ENCODE measurements at places on chromosomes 2 and 18.

DNA sequence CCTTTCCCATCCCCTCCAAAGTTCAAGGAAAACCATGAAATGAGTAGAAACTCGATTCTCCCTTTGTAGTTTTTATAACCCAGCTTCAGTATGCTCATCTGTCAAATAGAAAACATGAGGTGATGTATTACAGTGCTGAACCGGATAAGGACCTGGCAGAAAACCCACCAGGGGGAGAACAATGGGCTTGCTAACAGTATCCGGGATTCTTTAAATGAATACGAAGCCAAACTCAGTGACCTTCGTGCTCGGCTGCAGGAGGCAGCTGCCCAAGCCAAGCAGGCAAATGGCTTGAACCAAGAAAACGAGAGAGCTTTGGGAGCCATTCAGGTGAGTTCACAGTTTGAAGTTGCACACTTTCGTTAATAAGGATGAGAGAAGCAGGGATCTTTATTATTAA is 113.6 kb upstream of the TTC39C start:
- DNase-seq: no peak

- DNase-seq: no peak
These were observed 60.9 kb upstream of the TMEM17 start for GRCh38 chr2:62566847-62567246.

DNA sequence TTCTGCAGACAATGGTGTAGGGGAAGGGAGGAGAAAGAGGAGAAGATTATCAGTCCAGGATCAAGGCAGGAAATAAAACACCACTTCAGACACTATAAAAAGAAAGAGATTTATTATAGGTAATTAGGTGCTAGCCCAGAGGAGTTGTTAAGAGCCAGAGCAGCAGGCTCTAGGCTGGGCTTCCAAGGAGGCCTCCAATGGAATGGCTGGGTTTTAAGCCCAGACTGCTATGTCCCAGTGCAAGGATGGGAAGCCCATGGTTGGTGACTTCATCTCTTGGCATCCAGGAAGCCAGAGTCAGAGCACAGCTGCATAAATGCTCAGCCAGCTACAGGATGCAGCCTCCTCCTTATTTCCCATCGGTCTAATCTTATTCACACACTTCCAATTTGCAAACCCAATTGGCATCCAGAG is 95.6 kb downstream of the LAMA3 start:
- no peak for DNase-seq

DNA sequence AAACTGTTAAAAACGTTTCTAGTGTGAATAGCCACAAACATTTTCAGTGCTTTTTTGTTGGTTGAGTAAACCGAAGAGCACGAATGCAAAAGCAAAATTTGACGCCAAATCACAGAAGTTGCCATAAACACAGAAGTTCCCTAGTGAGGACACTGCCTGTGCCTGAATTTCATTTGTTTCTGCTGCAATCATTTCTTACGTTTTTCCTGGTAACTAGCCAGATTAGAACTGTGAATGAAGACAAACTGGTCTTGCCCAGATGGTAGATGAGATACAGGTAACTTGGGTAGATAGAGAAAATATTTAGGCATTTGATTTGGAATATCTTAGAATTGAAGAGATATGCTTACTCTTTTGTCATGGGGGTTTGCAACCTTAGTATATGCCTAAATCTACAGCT is 9.8 kb upstream of the TBR1 start:
- DNase-seq: no peak

DNA sequence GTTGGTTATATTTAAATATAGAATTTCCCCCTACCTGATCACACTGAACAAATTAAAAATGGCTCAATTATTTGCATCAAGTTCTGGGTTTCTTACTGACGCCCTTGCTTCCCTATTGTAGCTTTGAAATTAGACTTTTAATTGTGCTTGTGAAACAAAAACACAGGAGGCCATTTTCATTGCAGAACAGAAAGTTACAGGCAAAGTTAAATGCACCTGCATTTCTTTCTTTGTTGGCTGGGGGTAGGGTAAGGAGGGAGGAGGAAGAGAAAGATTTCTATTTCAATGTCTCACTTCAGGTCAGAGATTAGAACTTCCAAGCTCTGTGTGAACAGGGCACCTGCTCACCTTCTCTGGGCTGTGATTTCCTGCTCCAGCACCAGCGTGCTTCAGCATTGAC is 199.6 kb downstream of the BCL11A start:
- DNase-seq: no peak

- DNase-seq: peak; percentile 41
These were observed 1.3 kb downstream of the PKP4 start for GRCh38 chr2:158457826-158458616.

- DNase-seq: no peak
These were observed 283.3 kb downstream of the NRXN1 start for GRCh38 chr2:50748671-50749070.

- no peak for DNase-seq
These were observed 104.5 kb downstream of the ZNF516 start for GRCh38 chr18:76390452-76391035.

- DNase-seq: no peak
These were observed 69.6 kb downstream of the ZNF516 start for GRCh38 chr18:76425146-76426131.

DNA sequence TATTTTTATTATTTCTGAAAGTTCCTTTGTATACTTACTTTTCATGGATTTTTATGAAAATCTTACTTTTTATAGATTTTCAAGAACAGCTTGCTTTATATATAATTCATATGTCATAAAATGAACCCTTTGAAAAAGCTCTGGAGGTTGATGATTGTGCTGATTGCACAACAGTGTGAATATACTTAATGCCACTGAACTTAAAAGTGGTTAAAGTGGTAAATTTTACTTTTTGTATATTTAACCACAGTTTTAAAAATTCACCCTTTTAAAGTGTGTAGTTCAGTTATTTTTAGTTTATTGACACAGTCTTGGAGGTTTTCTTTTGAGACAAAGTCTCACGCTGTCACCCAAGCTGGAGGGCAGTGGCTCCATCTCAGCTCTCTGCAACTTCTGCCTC is 8.4 kb downstream of the SANBR start:
- DNase-seq: no peak

GRCh38 chr2:136191041-136191440 is 73.1 kb upstream of the CXCR4 start:
- no peak for DNase-seq

DNA sequence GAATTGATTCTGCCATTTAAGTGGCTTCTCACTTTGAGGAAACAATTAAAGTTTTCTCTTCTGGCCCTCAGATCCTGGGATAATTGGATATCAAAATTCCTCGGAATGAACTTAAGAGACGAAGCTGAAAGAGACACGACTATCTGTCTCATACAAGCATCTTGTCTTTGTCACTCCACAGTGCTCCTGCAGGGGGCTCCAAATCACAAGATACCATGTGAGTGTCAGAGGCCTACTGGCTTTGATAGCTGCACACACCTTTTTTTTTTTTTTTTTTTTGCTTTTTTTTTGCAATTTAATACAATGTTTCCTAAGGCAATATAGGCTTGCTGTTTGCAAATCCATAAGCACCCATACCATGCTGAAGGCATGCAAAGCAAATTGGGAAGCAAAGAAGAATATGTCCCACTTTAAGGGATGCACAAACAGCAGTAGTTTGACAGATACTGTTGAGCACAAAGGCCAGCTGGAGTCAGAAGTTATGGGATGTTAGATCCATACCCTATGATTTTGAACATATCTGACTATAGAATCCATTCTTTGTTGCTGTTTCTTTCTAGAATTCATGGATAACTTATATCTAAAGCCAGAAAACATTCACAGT is 109.0 kb upstream of the CBLN2 start:
- DNase-seq: no peak

GRCh38 chr2:7452110-7452876 is 535.1 kb downstream of the RNF144A start:
- DNase-seq: no peak

- DNase-seq: no peak
These were observed 536 bp downstream of the ELP2 start for GRCh38 chr18:36130039-36130831.

GRCh38 chr2:60297296-60298005 is 256.0 kb downstream of the BCL11A start:
- DNase-seq: no peak

DNA sequence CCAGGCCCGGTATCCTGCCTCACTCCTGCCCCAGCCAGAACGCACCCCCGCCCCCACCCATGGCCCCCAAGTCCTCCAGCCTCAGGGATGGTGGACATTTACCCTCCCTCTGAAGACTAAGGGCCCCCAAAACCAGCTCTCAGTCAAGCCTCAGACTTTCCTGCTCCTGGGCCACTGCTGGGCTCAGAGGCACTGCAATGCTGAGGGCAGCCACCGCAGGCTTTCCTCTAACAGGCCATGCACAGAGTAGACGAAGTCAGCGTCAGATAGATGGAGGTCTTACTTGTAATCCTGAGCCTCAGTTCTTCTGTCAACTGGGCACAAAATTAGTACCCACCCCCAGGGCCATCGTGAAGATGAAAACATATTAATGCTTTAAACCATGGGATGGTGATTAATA is 92.6 kb downstream of the TTC32 start:
- DNase-seq: no peak

DNA sequence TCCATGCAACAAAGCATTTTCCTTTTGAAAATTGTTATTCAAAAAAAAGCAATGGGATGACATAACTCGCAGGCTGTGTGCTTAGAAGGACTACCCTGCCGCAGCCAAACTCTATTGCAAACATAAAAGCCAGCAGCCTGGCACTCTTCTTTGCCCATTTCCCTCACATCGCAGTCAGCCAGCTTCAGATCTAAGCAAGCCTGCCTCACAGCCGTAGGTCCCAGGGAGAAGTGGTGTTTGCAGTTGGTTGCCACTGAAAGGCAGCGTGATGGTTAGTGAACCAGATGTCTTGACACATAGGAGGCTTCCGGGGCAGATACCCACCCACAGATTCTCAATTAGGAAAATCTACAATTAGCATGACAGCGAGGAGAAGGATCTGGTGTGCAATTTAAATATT is 655.2 kb downstream of the RNF144A start:
- no peak for DNase-seq

- DNase-seq: no peak
These were observed 27.6 kb downstream of the BCL11A start for GRCh38 chr2:60525899-60526298.

DNA sequence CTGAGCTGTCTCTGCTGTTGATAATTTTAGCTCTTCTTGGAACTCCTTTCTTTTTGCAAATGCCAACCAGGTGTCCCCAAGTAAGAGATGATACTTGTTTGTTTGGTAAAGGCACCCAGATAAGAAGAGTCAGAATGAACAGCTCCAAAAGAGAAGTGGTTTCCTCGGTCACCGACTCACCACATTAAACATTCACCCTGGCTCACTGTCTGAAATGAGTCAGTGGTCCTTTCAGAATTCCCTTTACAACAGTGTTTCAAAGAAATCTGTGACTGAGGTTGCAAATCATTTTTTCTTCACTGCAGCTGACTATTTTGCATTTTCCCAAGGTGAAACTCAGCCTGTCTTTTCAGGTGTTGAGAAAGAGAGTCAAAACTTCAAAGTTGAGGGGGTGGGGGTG is 16.2 kb upstream of the CXCR4 start:
- no peak for DNase-seq

- no peak for DNase-seq
These were observed 67.4 kb downstream of the BOLA3 start for GRCh38 chr2:74080346-74080745.

- no peak for DNase-seq
These were observed 217.3 kb downstream of the FHOD3 start for GRCh38 chr18:36514778-36515177.

DNA sequence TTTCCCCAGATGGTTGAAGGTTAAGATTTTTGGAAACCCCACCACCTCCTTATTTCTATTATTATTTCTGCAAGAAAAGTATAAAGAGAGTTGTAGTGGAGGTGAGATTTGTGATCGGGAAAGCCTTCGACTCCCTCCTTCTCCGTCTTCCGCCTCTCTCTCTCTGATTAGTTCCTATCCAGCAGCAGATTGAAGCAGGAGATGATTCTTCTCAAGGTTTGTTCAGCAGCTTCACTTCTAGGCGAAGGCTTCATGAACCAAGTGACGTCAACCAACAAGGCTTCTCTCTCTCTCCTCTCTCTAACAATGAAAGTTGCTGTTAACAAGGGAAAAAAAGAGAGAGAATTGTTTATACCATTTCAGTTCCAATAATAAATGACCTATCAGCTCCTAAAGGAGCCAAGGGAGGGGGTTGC is at the start of gene BAZ2B:
Gene BAZ2B, minus strand, starts transcription at position 263 of the 416 bp plus-strand sequence. CDS start 137,829 bp downstream, outside the sequence.
- DNase-seq: no peak

GRCh38 chr18:6069539-6069938 is 174.2 kb upstream of the TMEM200C start:
- DNase-seq: no peak

DNA sequence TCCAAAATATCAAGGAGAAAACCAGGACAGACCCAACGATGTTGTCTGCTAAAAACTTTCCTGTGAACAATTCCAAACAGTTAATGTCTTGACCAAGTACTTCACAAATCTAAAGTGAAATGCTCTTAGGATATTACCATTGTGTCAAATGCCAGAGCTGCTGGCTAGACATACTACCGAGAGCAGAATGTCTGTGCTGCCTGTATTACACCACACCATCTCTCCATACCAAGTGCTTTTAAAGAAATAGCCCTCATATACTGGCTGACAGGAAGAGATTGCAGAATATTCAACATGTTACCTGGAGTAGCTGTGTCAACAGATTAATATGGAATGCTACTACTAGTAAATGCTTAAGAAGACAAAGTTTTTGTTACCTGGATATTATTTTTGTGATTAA is 18.6 kb downstream of the IAH1 start:
- DNase-seq: no peak

GRCh38 chr2:134785659-134786430 is 52.6 kb upstream of the ACMSD start:
- no peak for DNase-seq

- no peak for DNase-seq
These were observed 58.6 kb upstream of the HS6ST1 start for GRCh38 chr2:128377071-128377910.

- DNase-seq: no peak
These were observed 88.2 kb upstream of the DPP10 start for GRCh38 chr2:114354199-114354598.

- no peak for DNase-seq
These were observed 153.3 kb downstream of the EML6 start for GRCh38 chr2:54876764-54877163.

GRCh38 chr2:33131749-33132148 is 185.0 kb downstream of the LTBP1 start:
- DNase-seq: no peak

GRCh38 chr2:127040169-127040568 is 66.8 kb downstream of the BIN1 start:
- no peak for DNase-seq
